Activated CD4-positive, CD25-positive, alpha-beta regulatory T cell treated with anti-CD3 and anti-CD28 coated beads, Interleukin-2, amount 50 U/mL, for 16 hours (primary cell): ENCODE measurements at places on chromosomes 5 and 9.

DNA sequence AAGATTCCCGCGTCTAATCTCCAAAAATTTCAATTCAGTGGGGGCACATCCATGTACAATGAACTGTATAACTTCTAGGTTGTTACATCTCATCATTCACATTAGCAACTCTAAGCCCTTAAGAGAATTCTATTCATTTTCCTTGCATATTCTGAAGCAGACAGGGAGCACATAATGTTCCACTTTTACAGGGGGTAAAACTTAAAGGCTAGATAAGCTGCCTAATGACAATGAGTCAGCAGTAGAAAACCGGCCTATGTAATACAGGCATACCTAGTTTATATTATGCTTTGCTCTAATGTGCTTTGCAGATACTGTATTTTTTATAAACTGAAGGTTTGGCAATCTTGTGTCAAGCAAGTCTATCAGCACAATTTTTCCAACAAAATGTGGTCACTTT is 40.4 kb downstream of the PTAR1 start:
- DNase-seq = no peak

DNA sequence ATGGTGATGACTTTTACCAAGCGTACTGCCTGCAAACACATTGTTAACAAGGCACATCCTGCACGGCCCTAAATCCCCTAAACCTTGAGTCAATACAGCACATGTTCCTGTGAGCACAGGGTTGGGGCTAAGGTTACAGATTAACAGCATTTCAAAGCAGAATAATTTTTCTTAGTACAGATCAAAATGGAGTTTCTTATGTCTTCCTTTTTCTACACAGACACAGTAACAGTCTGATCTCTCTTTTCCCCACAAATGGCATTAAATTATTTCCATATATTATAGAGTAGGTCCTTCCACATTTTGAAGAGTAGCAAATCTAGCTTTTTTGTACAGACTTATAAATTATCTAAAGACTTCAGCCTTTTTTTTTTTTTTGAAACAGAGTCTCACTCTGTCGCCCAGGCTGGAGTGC is 1.6 kb upstream of the TMEM141 start:
- DNase-seq = no peak

- no peak for DNase-seq
These were observed 11.1 kb upstream of the SLCO4C1 start for GRCh38 chr5:102307232-102307631.

- no peak for DNase-seq
These were observed 17.4 kb upstream of the RIC1 start for GRCh38 chr9:5611321-5612184.
